ENCODE measurements at places on chromosomes 7 and 10. TPM values are rescaled to one million over a fixed set of nuclear protein-coding genes. Genes with fewer than 3 reads are reported as not detected.

The FAM237B gene
- not detected for total RNA-seq

DNA sequence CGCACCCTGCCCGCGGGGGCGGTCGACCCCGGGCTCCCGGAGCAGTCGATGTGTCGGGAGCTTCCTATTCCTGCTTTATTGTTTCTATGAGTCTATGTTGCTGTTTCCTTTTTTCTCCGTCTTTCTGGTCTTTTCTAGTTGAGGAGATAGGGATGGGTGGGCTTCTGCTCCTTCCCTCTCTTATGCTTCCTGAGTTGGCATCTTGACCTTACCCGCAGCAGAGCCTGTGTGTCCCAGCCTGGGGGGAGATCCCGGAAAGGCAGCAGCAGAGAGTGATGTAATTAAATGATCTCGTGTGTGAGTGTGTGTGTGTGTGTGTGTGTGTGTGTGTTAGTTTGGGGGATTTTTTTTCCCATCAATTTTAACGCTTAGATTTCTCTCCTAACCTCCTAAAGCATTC lies 486 bp upstream of the SORCS1 start:
- H3K27ac ChIP-seq = no peak overlapping the region
- peaks cover 5% of the 10 kb centered on the region for H3K4me1 ChIP-seq
- DNase-seq = peak; percentile 4
- H3K27me3 ChIP-seq = peaks cover 34% of the 10 kb centered on the region
- no peak overlapping the region for H3K4me3 ChIP-seq
- no peaks in the 10 kb centered on the region for H3K36me3 ChIP-seq

DNA sequence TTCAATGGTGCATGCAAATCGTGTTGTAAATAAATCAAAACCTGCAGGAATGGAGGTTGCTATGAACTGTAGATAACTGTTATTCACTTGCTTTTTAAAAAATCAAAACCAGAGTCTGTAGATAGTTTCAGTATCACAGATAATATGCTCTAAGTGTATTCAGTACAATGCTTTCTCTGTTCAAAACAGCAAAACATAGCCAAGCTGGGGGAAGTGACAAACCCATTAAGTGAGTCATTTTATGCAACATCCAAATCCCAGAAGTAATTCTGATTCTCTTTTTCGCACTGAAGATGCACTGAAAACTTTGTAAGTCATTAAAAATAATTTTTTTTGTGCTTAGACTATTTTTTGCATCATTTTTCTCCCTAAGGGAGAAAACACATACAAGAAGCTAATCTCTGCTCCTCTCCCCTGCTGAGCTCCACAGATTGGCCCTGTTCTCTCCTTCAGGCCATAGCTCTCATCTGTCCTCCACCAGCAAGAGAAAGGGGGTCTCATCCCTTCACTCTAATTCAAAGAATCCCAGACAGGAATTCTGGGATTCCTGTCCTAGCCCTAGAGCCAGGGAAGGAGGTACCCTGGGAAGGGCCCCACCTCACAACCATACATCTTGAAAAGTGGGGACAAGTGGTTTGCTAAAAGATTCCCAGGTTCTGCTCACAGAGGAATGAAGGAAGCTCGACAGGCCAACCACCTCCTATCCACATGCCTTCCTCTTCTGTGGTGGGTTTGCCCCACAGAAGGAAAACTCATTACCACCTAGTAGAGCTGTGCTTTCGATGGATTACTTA lies 4.9 kb downstream of the PRTFDC1 start:
- H3K4me1 ChIP-seq = peaks cover 18% of the 10 kb centered on the region
- peak; percentile 80 for DNase-seq
- H3K27me3 ChIP-seq = no peaks in the 10 kb centered on the region
- no peak overlapping the region for H3K4me3 ChIP-seq

DNA sequence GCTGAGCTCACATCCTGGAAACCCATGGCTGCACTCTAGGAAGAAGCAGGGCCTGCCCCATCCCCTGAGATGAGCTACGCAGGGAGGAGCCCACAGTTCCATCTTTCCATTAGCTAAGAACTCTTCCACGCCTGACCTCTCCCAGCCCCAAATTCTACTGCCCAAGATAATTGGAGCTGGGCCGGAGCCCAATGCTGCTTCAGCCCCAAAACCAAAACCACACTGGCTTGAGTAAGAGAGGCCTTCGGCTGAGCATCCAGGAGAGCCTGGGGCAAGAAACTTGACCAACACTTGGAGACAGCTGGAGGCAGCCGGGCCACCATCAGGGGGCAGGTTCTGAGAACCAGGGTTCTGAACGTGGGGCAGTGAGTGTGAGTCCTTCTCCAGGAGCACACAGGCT lies 116.1 kb upstream of the ZMIZ1 start:
- H3K27me3 ChIP-seq = peaks cover 11% of the 10 kb centered on the region
- DNase-seq = peak; percentile 92
- H3K4me1 ChIP-seq = peaks cover 59% of the 10 kb centered on the region
- peak overlapping the region; percentile 69 for H3K27ac ChIP-seq
- H3K36me3 ChIP-seq = no peaks in the 10 kb centered on the region

GRCh38 chr10:1187151-1187854 lies 131.1 kb downstream of the WDR37 start:
- H3K27ac ChIP-seq = no peak overlapping the region
- H3K4me3 ChIP-seq = no peak overlapping the region
- no peaks in the 10 kb centered on the region for H3K36me3 ChIP-seq
- DNase-seq = no peak

The CUZD1 gene
- 1.0 TPM for total RNA-seq

- no peaks in the 10 kb centered on the region for H3K27me3 ChIP-seq
- H3K27ac ChIP-seq = no peak overlapping the region
- H3K4me1 ChIP-seq = no peaks in the 10 kb centered on the region
These were observed 406.5 kb upstream of the SHH start for GRCh38 chr7:156218544-156219306.

- no peak overlapping the region for H3K4me3 ChIP-seq
- DNase-seq = no peak
- H3K27me3 ChIP-seq = no peaks in the 10 kb centered on the region
- no peaks in the 10 kb centered on the region for H3K36me3 ChIP-seq
- H3K27ac ChIP-seq = no peak overlapping the region
These were observed 93.7 kb downstream of the TMEM26 start for GRCh38 chr10:61359452-61359851.

The CDC14C gene
- total RNA-seq = 0.04 TPM

DNA sequence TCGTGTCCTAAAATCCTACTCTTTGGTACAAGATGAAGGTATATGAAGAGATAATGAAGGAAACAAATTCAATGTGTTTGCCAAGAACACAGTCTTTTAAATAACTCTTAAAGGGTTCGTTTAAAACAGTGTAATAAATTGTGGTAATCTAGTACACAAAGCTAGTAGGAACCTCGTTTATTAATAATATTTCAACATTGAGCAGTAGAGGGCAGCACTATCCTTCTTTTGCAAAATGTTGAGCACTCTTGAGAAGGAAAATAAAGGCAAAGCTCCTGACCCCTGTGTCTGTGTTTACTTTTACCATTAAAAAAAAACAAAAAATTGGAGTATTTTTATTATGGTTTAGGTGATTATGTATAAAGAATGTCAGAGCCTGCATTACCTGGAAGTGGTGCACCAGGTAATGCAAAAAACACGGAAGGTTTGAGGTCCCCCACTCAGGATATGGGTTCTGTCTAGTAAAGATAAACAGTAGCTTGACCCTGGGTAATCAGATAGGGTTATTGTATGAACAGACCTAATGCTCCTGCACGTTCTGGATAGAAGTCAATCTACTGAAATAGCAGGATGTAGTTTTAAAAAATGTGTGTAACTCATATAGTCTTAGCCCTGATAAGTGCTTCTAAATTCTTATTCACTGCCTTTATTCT lies 5.7 kb upstream of the GOT1 start:
- peaks cover 4% of the 10 kb centered on the region for H3K4me1 ChIP-seq
- DNase-seq = peak; percentile 57
- no peak overlapping the region for H3K27ac ChIP-seq
- H3K36me3 ChIP-seq = peaks cover 8% of the 10 kb centered on the region

The MYOF gene
- 37.6 TPM for total RNA-seq

DNA sequence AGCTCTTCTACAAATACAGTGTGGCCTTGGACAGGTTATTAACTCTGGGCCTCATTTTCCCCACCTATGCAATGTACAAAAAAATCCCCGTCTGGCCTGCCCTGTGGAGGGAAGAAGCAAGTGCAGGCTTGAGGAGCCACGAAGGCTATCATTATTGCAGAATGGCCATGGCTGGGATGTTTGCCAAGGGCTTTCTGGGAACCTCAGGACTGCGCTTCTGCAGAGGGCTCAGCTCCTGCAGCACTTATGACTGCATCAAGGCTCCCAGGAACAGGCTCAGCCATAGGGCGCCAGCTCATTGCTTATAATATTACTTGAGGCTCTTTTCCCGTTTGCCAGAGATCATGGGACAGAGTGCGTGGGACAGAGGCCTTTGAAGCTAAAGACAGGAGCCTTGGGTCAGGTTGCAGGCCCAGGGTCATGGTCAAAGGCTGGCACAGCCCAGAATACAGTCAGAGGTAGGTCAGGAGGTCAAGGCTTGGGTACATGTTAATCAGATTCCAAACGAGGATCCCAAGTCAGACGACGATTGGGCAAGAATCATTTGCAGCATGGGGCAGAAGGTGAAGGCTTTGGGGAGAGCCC lies 20.6 kb upstream of the C10orf105 start:
- H3K27ac ChIP-seq = no peak overlapping the region
- no peak for DNase-seq
- no peak overlapping the region for H3K4me3 ChIP-seq
- H3K4me1 ChIP-seq = peaks cover 36% of the 10 kb centered on the region
- H3K36me3 ChIP-seq = peaks cover 8% of the 10 kb centered on the region
- H3K27me3 ChIP-seq = no peaks in the 10 kb centered on the region

GRCh38 chr10:62618576-62619412 lies 185.7 kb upstream of the ADO start:
- H3K4me3 ChIP-seq = no peak overlapping the region
- H3K27ac ChIP-seq = no peak overlapping the region
- peaks cover 3% of the 10 kb centered on the region for H3K4me1 ChIP-seq
- DNase-seq = peak; percentile 68
- no peaks in the 10 kb centered on the region for H3K36me3 ChIP-seq

- H3K27ac ChIP-seq = no peak overlapping the region
- no peaks in the 10 kb centered on the region for H3K36me3 ChIP-seq
- no peaks in the 10 kb centered on the region for H3K4me1 ChIP-seq
- H3K4me3 ChIP-seq = no peak overlapping the region
These were observed 474.3 kb downstream of the SEMA3D start for GRCh38 chr7:84712374-84713121.

The GPR26 gene
- total RNA-seq = not detected

DNA sequence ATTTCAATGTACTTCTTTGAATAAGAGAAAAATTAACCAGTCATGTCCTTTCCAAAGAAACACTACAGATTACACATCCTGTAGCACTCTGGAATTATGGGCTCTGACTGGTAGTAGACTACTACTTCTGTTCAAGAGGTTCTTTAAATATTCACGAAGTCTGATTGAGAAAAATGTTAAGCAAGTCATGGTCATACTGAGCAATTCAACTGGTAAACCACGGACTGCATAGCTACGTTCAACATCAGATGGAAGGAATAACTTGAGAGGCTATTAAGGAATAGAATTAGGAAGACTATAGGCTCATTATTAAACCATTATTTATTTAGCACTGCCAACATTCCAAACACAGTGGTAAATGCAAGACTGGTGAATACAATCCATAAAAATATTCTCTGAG lies 160.8 kb downstream of the IMMP2L start:
- H3K36me3 ChIP-seq = no peaks in the 10 kb centered on the region
- H3K4me3 ChIP-seq = no peak overlapping the region
- no peak overlapping the region for H3K27ac ChIP-seq
- no peaks in the 10 kb centered on the region for H3K4me1 ChIP-seq
- H3K27me3 ChIP-seq = no peaks in the 10 kb centered on the region
- DNase-seq = no peak

The FBXL15 gene
- total RNA-seq = 5.3 TPM

DNA sequence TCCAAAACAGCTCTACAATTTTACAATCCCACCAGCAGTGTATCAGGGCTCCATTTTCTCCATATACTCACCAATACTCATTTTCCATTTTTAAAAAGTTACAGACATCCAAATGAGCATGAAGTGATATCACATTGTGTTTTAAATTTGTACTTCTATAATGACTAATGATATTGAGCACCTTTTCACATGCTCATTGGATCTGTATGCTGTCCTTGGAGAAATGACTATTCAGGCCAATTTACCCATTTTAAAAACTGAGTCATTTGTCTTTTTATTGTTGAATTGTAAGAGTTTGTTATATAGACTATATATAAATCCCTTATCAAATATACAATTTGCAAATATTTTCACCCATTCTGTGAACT lies 162.0 kb downstream of the MAGI2 start:
- no peak for DNase-seq
- H3K27me3 ChIP-seq = no peaks in the 10 kb centered on the region
- H3K36me3 ChIP-seq = no peaks in the 10 kb centered on the region
- H3K4me3 ChIP-seq = no peak overlapping the region

DNA sequence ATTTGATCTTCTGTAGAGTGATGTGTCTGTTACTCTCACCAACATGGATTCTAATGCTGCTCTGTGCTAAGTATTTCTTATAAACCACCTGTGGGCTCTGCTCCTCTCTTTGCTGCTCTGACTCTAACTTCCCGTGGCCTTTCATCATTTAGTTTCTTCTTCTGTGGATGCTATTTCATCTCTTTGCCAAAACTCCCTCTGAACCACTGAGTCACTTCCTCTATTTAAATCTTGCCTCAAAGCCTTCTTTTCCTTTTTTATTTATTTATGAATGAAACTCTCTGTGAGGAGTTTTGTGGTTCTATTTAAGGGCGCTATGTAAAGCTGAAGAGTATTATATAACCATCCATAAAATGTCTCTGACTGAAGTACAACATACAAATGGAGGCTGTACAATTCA lies 538.5 kb downstream of the SUGCT start:
- H3K4me1 ChIP-seq = no peaks in the 10 kb centered on the region
- no peaks in the 10 kb centered on the region for H3K27me3 ChIP-seq
- H3K4me3 ChIP-seq = no peak overlapping the region
- no peak for DNase-seq
- H3K36me3 ChIP-seq = no peaks in the 10 kb centered on the region
- no peak overlapping the region for H3K27ac ChIP-seq

DNA sequence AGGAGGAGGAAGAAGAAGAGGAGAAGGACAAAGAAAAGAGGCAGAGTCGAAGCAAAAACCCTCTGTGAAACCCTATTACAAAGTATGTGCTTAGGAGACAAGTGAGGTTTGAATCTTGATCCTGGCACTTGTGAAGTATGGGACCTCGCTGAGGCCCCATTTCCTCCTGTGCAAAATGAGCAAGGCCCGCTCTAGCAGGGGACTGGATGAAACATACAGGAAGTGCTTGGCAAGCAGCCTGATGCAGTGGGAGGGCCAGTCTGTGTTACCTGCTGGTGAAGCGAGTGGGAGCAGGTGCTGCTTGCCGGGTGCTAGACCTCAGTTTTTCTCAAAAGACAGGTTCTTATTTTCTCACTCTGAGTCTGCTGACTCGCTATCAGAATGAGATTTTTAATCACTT lies 150.4 kb downstream of the JCAD start:
- no peaks in the 10 kb centered on the region for H3K36me3 ChIP-seq
- no peak for DNase-seq

DNA sequence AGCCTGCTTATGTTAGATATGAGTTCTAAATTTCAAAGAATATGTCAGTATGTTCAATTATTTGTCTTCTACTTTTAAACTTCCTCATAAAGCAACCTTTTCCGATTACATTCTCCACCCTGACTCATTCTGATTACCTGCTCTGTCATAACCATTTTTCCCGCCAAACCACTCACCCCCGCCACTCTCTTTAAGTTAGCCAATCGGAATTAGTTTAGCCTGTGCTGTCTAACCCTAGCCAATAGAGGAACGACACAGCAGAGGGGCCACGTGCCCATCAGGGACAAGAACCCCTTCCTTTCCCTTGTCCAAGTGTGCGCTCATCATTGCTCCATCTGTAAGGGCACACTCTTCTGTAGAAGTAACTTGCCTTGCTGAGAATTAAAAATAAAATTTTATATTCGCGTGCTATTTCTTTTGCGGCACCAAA lies 91.4 kb downstream of the CCDC71L start:
- no peaks in the 10 kb centered on the region for H3K36me3 ChIP-seq
- no peaks in the 10 kb centered on the region for H3K4me1 ChIP-seq
- no peaks in the 10 kb centered on the region for H3K27me3 ChIP-seq
- DNase-seq = no peak

The SKIDA1 gene
- total RNA-seq = 2.6 TPM

The LEP gene
- not detected for total RNA-seq

Measured in muscle of leg (tissue), 16 donors.